ENCODE measurements at places on chromosomes 6 and 20. TPM values are rescaled to one million over a fixed set of nuclear protein-coding genes. Genes with fewer than 3 reads are reported as not detected.

Gene DEFB118
- total RNA-seq, result not detected

DNA sequence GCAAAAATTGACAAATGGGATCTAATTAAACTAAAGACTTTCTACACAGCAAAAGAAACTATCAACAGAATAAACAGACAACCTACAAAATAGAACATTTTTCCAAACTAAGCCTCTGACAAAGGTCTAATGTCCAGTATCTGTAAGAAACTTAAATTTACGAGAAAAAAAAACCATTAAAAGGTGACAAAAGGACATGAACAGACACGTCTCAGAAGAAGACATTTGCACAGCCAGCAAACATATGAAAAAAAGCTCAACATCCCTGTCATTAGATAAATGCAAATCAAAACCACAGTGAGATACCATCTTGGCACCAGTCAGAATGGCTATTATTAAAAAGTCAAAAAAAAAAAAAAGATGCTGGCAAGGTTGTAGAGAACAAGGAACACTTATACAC is 70.6 kb upstream of the GRIK2 start:
- H3K4me1 ChIP-seq, result no peaks in the 10 kb centered on the region
- no peak overlapping the region for H3K27ac ChIP-seq
- no peaks in the 10 kb centered on the region for H3K36me3 ChIP-seq
- H3K4me3 ChIP-seq, result no peak overlapping the region

- H3K4me3 ChIP-seq, result no peak overlapping the region
- no peak overlapping the region for H3K27ac ChIP-seq
- no peaks in the 10 kb centered on the region for H3K36me3 ChIP-seq
Observed at GRCh38 chr6:28782113-28782673, 141.6 kb downstream of the TRIM27 start.

Gene PGC
- 0.91 TPM for total RNA-seq

GRCh38 chr6:8229915-8230756 is 127.8 kb upstream of the EEF1E1 start:
- no peaks in the 10 kb centered on the region for H3K36me3 ChIP-seq
- H3K27me3 ChIP-seq, result no peaks in the 10 kb centered on the region
- no peak for DNase-seq
- H3K27ac ChIP-seq, result no peak overlapping the region
- no peaks in the 10 kb centered on the region for H3K4me1 ChIP-seq

Gene HBS1L
- 81.1 TPM for total RNA-seq

DNA sequence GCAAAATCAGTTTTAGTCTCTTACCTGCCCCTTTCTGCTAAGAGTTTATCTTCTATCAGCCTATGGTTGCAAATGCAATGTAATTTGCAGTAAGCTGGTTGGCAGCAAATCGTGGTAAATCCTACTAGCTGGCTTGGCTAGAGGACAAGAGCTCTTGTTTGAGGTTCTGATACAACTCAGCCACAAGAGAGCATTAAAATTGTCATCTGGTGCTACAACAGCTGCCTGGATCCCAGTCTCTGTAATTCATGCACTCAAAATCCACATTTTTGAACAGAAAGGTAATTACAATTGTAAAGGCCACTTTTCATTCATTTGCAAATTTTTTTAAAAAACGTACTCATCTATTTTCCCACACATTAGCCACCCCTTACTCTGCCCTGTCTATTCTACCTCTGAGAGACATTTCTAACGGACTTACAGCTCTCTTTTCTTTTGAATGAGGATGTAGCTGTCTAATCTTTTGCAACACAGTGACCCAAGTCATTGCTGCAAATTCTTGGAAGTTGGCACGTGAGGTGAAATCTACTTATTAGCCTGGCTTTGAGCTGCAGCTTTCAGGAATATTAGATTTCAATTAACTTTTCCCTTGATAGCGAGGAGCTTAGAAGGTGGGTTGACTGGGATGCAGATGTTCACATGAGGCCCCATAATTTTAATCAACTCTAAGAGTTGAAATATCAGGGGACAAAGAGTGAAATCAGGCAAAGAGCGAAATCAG is 54.0 kb upstream of the FAM184A start:
- H3K36me3 ChIP-seq, result no peaks in the 10 kb centered on the region
- no peak for DNase-seq
- no peak overlapping the region for H3K27ac ChIP-seq
- no peak overlapping the region for H3K4me3 ChIP-seq
- no peaks in the 10 kb centered on the region for H3K27me3 ChIP-seq

DNA sequence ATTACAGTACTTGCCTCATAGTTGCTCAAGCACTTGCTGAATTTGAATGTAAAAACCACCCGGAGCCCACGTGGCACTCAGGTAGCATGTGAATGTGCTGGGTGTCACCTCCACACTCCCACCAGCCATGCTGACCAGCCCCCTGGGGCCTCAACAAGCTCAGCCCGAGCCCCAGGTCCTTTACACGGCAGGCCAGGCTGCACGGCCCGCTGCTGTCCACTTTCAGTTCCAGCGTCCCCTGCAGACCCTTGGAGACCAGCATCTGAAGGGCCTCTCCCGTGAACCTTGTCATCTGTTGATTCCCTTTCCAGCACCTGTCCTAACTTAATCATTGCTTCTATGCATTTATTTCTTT is 33.3 kb upstream of the ZBP1 start:
- H3K4me1 ChIP-seq, result no peaks in the 10 kb centered on the region
- H3K27ac ChIP-seq, result no peak overlapping the region
- H3K4me3 ChIP-seq, result no peak overlapping the region
- H3K36me3 ChIP-seq, result no peaks in the 10 kb centered on the region

DNA sequence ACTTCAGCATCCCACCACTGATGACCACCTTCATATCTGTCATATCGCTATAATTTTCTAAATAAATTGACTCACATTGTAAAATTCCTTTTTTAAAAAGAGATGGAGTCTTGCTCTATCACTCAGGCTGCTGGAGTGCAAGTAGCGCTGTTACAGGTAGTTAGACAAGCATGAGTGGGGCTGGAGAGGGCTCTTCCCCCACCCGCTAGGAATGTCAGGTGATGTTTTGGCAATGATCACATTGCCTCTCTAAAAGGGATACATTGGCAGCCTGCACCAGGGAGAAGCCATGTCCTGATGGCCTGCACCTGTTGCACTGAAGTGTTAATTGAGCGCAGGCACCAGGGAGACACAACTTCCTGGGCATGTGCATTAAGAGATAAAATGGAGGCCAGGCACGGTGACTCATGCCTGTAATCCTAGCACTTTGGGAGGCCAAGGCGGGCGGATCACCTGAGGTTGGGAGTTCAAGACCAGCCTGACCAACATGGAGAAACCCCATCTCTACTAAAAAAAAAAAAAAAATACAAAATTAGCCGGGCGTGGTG is 16.9 kb upstream of the SLC22A16 start:
- H3K4me1 ChIP-seq, result no peaks in the 10 kb centered on the region
- no peak overlapping the region for H3K4me3 ChIP-seq
- no peak for DNase-seq
- H3K27ac ChIP-seq, result no peak overlapping the region
- no peaks in the 10 kb centered on the region for H3K36me3 ChIP-seq
- H3K27me3 ChIP-seq, result no peaks in the 10 kb centered on the region

DNA sequence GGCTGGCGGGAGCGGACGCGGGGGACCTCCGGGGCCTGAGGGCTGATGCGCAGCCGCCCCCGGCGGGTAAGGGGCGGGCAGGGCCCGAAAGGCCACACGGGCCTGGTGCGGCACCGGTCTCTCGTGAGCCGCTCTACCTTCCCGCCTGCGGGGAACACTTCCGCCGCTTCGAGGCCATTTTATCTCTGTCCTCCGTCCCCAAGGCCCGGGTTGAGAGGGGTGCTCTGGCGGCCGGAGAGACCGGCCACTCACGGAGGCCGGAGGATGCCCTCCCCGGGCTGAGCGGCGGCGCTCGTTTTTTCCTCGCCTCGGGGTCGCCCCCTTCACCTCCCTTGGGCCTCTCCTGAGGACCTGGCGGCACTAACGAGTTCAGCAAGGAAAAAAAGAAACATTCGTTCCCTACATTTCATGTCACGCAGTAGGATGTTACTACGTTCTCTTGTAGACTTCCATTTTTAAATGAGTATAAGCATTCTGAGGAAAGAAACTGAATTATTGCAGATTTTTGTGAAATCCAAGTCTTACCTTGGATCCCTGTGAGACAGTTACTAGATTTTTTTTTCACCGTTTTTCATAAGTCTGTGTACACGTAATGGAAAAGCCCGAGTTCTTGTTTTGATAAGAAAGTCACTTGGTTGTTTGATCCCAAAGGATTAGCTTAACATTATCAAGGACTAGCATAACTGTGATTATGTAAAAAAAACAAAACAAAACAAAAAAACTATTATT is 575 bp downstream of the WTAP start:
- H3K4me3 ChIP-seq, result peak overlapping the region; percentile 93

DNA sequence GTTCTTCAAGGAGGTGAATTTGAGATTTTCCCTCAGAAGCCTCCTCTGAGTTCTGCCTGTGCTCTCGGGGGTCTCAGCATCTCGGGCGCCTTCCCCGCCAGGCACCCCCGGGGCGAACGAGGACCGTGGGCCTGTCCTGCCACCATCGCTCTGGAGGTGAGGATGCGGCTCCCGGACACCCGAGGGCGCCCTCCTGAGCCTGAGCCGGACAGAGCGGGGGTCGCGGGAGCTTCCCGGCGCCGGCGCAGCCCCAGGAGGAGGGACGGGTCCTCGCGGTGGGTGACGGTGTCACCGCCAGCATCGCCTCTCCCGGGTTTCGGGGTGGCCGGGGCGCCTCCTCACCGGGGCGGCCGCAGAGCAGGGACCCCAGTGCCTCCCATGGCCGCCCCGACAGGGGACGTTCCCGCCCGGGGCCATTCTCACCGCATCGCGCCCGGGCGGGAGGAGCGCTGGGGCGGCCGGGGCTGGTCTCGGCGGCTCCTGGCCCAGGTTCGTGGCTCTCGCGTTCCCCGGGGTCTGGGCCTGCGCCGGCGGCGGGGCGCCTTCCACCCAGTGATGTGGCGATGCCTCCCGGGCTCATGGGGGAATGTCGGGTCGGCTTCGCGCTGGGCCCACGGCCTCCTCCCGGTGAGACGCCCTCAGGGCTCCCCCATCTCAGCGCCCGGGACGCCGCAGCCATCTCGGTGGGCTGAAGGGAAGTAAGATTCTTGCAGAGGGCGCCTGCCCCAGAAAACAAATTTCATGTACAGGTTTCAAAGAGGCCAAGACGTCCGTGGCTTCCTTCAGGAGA is 210.5 kb downstream of the ERMARD start:
- H3K27me3 ChIP-seq, result no peaks in the 10 kb centered on the region
- peak; percentile 34 for DNase-seq
- H3K27ac ChIP-seq, result peak overlapping the region; percentile 63

- DNase-seq, result no peak
- H3K27ac ChIP-seq, result no peak overlapping the region
- H3K4me3 ChIP-seq, result no peak overlapping the region
- no peaks in the 10 kb centered on the region for H3K4me1 ChIP-seq
Observed at GRCh38 chr20:52118016-52118623, 73.5 kb downstream of the ZFP64 start.

DNA sequence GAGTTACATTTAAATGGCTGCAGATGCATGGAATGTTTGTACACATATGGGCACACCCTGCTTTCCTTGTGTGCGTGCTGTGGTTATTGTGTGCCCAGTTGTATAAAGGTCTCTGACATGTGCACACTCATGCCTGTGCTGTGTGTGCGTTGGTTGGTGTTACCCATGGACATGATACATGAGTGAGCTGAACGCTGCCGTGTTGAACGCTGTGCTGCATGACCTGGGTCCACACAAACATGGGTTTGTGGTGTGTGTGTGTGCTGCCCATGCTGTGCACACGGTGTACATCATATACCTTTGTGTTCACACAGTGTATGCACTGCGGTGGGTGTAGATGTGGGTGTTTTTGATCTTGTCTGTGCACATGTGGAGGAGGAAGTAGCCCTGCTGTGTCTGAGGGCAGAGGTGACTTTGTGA is 54.4 kb downstream of the TOX2 start:
- H3K36me3 ChIP-seq, result no peaks in the 10 kb centered on the region
- H3K27me3 ChIP-seq, result no peaks in the 10 kb centered on the region
- no peak overlapping the region for H3K4me3 ChIP-seq

GRCh38 chr6:137552809-137553208 is 58.6 kb upstream of the OLIG3 start:
- H3K36me3 ChIP-seq, result no peaks in the 10 kb centered on the region
- H3K4me3 ChIP-seq, result no peak overlapping the region
- H3K27ac ChIP-seq, result no peak overlapping the region
- no peaks in the 10 kb centered on the region for H3K4me1 ChIP-seq

DNA sequence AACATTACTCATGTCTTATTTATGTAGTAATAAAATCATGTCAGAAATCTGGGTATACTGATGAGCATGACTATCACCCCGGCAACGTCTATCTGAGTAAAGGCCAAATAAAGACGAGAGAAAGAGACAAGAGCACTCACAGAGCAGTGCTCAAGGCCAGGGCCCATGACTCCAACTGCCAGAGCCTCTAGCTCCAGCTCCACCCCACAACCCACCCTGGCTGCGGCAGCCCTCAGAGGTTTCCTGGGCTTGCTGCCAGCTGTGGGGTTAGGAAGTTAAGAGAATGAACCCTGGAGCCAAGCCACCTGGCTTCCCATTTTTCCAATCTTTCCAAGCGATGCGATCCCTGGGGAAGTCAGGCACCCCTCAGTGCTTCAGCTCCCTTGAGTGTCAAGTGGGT is 92.0 kb upstream of the PAX1 start:
- H3K27me3 ChIP-seq, result no peaks in the 10 kb centered on the region
- no peaks in the 10 kb centered on the region for H3K36me3 ChIP-seq
- DNase-seq, result no peak
- no peak overlapping the region for H3K27ac ChIP-seq

DNA sequence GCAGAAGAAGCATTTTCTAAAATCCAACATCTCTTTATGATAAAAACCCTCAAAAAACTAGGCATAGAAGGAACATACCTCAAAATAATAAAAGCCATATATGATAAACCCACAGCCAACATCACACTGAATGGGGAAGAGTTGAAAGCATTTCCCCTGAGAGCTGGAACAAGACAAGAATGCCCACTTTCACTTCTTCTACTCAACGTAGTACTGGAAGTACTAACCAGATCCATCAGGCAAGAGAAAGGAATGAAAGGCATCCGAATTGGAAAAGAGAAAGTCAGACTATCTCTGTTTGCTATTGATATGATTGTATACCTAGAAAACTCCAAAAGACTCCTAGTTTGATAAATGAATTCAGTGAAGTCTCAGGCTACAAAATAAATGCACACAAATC is 7.9 kb upstream of the CDK19 start:
- H3K27ac ChIP-seq, result no peak overlapping the region
- no peaks in the 10 kb centered on the region for H3K27me3 ChIP-seq
- DNase-seq, result no peak
- no peak overlapping the region for H3K4me3 ChIP-seq
- H3K36me3 ChIP-seq, result no peaks in the 10 kb centered on the region
- H3K4me1 ChIP-seq, result no peaks in the 10 kb centered on the region

- DNase-seq, result no peak
- no peak overlapping the region for H3K27ac ChIP-seq
- no peak overlapping the region for H3K4me3 ChIP-seq
Observed at GRCh38 chr6:113846577-113846976, 10.6 kb upstream of the MARCKS start.

DNA sequence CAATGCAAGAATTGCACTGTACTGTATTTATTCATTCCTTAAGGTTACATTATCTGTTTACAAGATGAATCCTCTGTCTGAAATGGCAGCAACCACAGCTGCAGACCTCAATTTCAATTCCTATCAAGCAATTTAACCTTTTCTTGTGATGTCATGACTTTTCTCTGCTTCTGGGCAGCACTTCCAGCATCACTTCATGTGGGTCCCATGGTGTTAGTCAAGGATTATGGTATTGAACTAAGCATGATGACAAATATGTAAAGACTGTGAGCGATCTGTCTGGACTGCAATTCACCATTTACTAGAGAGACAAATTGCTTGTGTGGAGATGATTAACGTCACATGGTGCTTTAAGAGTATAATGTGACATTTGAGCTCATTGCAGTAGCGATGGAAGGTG is 90.5 kb upstream of the CCN2 start:
- H3K27me3 ChIP-seq, result no peaks in the 10 kb centered on the region
- no peak overlapping the region for H3K4me3 ChIP-seq
- H3K36me3 ChIP-seq, result no peaks in the 10 kb centered on the region
